Foreskin fibroblast (primary cell): ENCODE measurements at places on chromosomes 3 and 15.

DNA sequence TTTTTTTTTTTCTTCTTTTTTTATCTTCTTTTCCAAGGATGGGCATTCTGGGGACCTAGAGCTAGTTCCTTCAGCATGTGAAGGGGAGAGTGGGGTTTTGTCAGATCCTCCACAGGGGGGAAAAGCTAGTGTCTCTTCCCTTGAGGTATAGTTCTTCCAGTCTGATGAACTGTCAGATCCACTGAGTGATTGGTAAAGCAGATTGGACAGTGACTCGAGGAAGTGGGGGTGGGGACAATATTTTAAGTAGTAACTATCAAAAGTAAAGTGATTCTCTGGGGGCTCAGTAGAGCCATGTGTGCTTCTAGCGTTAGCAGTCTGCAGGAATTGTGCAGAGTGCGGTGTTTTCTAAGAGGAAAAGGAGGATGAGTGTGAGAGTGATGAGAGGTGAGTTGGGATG lies 62.0 kb upstream of the TRIM71 start:
- no peak for DNase-seq

- DNase-seq, result no peak
Measured at GRCh38 chr3:136898954-136899353, 36.9 kb downstream of the NCK1 start.

- DNase-seq, result peak; percentile 55
Measured at GRCh38 chr3:127831723-127832172, 9.4 kb upstream of the MGLL start.

DNA sequence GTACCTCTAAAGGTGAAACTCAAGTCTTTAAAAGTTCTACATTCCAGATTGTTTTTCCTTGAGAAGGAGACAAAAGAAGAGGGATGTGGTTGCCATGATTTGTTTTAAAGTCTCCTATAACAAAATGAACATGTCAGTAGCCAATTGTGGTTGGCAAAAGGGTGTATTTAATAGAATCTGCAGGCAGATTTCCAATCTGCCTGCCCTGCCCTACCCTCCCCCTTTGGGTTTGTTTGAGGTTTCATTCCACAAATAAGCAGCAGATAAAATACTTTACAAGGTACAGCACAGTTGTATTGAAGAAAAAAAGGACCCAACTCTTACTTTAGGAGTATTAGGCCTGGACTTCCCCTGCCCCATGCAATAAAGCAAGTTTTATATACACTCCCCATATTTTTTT lies 59.5 kb downstream of the MLH1 start:
- DNase-seq, result no peak

DNA sequence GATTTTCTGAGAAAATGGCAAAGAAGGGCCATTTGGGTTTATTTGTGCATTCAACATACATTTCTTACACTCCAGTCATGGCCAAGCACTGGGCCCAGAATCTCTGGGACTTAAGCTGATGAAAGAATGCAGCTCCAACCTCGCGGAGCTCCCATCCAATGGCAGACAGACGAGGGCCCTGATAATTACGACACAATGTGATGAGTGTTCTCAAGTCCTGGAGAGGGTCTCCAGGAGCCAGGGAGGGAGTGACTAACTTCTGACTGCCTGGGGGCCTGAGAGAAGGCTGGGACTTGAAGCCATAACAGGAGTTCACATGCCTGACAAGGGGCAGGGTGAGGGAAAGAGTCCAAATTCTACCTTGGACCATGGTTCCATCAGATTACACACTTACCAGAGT lies 42.6 kb upstream of the BNC1 start:
- no peak for DNase-seq

DNA sequence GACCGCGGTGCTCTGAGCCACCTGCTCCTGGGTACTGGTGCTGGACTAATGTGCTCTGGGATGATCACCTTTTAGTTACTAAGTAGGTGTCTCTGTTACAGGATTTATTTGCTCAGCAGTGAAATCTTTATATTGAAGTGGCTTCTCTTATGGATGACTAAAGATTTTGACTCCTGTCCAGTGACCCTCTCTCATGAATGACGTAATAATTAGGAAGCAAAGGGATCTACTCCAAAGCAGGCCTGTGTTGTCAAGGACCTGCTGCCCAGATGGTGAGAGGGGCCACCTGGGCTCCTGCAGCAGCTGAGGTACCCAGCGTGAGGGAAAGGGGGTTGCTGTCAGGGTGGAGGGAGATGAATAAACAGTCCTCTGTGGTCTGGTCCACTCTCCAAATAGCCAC lies 263.6 kb downstream of the GABRG3 start:
- DNase-seq, result no peak

DNA sequence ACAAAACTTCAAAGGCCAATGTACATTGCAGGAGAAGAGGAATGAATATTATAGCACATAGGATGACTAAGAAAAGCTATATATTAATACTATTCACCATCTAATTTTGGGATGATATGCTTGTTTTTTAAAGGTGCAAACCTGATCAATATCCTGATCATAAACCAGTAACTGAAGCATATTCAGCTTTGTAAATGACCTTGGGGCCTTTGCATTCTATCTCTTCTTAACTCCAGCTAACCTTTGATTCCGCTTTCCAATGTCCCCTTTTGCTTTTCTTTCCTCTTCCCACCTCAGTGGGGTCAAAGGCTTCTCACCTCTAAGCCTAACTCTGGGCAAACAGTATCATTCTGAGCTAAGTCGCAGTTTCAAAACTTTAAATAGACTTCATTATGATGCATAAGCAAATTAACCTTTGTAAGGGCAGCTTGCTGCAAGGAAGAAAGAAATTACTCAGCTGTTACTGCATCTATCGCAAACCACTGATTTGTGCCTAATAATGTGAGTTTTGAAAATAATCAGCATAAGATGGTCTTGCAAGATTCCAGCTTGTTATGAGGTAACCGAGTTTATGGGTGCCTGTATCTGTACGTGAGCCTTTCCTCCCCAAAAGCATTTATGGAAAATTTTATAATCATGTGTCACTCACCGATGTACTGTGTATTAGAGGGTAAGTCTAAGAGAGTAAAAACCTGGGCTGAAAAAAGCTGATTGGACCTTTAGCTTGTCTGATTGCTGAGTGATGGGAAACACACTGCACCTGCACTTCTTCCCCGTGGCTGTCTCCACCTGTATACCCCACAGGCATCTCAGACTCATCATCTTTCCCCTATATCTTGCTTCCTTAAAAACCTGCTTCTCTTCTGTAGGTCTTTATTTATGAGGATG lies 116.8 kb downstream of the TPRG1 start:
- no peak for DNase-seq

- DNase-seq, result peak; percentile 79
Measured at GRCh38 chr3:48561045-48561736, 2.4 kb downstream of the UCN2 start.

- DNase-seq, result no peak
Measured at GRCh38 chr3:139297588-139298311, 46.1 kb upstream of the MRPS22 start.

DNA sequence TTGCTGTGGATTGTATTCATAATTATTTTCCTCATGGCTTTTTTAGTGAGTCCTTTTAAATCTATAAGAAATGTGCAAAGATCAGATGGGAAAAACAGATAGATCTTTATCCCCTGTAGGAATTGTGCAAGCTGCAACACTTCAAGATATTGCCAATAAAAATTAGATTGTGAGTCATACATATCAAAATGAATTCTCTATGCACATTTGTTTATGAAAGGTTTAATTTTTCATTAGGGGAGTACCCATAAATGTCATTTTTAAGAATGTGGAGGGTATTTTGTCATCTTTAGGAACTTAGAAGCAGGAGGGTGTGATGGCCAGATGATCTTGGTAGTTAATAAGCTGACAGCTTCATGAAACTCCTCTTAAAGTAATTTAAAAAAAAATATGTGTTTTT lies 2.9 kb downstream of the PIAS1 start:
- no peak for DNase-seq

- no peak for DNase-seq
Measured at GRCh38 chr15:57792724-57793449, 86.4 kb downstream of the POLR2M start.

- DNase-seq, result no peak
Measured at GRCh38 chr3:53994986-53995603, 103.4 kb upstream of the SELENOK start.

- DNase-seq, result no peak
Measured at GRCh38 chr3:97990624-97991292, 18.5 kb upstream of the RIOX2 start.

DNA sequence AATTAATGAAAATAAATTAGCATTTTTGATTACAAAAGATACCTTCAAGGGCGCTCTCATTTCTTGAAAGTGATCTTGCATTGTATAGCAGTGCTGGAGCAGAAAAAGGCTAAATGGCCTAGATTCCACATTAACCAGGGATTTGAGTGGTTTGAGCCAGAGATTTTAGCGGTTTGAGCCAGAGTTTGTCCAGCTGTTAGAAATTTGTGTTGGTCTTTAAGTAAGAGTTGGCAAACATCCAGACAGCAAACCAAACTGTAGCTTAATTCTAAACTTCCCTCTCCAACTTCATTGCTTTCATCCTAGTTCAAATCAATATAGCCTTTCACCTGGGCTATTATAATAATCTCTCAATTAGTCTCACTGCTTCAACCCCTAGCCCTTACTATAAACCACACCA lies 351.7 kb downstream of the IGSF11 start:
- no peak for DNase-seq

GRCh38 chr3:42638339-42638842 lies 15.1 kb upstream of the ZBTB47 start:
- no peak for DNase-seq

DNA sequence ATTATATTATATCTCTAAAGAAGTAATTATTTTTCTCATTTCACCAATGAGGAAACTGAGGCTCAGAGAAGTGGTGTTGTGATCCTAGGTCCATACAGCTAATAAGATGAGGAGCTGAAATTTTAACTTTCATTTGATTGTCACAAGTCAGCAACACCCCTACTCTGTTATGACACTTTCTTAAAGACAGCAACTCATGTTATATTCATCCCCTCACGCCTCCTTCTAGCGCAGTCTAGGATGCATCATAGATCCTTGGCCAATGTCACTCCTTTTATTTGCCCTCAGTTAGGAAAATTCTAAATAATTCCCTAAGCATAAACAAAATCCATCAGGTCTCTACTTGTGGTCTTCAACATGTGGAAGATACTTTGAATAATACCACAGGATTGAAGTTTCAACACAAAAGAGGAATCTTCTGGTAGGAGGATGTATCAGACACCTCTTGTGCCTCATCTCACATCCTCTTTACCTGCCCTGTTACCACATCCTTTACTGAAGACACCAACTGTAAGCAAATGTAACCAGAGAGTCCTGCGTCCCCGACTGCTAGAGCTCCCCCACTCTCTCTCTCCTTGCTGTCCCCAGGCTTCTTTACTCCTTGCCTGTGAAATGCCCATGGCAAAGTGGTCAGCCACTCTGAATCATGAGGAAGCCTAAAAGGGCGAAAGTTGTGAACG lies 53.7 kb downstream of the TRIM42 start:
- no peak for DNase-seq

GRCh38 chr3:48299746-48300712 lies 33.4 kb downstream of the SPINK8 start:
- peak; percentile 16 for DNase-seq

GRCh38 chr15:50884540-50884939 lies 23.9 kb upstream of the AP4E1 start:
- DNase-seq, result peak; percentile 36

- DNase-seq, result peak; percentile 68
Measured at GRCh38 chr3:187101184-187102072, 37.9 kb downstream of the RPL39L start.

DNA sequence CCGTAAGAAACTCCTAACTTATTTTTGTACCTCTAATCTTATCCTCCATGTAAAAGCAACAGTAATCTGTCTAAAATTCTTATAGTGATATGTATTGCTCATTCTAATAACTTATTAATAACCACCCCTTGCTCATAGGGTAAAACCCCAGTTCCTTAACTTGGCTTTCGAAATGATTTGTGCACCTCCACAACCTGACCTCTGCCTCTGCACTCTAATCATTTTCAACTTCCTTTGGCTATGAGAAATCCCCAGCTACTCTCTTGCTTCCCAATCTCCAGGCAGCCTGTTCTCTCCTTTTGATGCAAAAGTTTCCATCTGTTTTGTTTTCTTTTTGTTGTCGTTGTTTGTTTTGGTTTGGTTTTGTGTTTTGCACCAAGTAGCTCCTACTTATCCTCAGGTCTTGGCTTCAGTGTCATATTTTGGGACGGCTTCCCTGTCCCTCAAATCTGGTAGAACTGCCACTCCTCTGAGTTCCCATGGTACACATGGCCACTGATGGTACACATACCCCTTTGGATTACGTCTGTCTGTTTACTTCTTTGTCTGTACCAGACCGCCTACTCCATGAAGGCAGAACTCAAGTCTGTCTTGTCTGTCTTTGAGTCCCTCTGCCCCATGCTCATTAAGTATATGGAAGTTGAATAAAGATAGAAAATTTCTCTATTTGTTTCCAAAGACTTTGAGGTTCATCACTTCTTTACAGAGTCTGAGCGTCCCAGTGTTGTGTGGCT lies 105.6 kb upstream of the TGFBR2 start:
- DNase-seq, result no peak

- no peak for DNase-seq
Measured at GRCh38 chr3:176795891-176796290, 401.4 kb downstream of the TBL1XR1 start.

GRCh38 chr3:12663401-12663935 lies 449 bp downstream of the RAF1 start:
- DNase-seq, result no peak

GRCh38 chr3:183381179-183381578 lies 47.2 kb downstream of the MCF2L2 start:
- peak; percentile 89 for DNase-seq

GRCh38 chr3:55540579-55540978 lies 53.5 kb upstream of the WNT5A start:
- no peak for DNase-seq

- peak; percentile 60 for DNase-seq
Measured at GRCh38 chr3:126261037-126261436, 80.7 kb upstream of the ALDH1L1 start.

DNA sequence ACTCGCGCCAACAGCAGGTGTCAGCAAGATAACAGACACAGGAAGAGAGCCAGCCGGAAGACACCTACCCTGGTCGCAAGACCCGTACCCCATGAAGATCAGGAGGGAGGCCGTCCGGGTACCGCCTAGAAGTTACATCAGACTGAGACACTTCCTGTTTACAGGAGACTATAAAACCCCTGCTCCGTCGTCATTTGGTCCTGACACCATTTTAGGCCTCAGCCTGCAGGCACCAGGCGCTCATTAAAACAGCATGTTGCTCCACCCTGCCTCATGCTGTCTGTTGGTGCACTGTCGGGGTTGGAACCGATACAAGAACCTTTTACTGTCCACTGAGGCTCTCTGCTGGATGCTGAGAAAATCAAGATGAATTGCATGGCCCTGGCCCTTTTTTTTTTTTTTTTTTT lies 15.6 kb upstream of the PRTG start:
- no peak for DNase-seq

DNA sequence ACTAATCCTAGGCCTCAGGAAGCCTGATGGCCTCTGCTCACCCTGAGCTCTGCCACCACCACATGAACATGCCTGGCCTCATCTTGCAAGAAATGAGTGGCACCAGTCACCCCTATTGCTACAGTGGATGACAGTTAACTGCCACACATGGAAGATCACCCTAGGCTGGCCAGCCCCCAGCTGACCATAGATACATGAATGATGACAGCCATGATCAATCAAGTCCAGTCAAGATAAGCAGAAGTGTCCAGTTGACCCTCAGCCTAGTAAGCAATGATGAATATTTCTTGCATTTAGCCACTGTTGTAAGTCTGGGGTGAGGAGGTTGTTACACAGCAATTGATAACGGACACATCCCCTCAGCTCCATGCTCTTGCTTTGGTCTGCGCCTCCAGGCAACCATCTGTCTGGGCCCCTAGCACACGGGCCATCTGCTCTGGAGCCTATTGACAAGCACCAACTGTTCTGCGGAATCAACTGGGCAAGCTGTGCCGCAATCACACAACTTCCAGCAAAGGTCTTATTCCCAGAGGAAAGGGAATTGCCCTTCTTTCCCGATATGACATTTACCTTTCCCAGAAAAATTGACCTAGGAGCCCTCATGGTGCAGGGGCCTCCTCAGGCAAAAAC lies 2.2 kb upstream of the LYZL4 start:
- no peak for DNase-seq
